Stimulated activated CD8-positive, alpha-beta memory T cell treated with anti-CD3 and anti-CD28 coated beads, Interleukin-7, amount 100 ng/mL, for 48 hours (primary cell): ENCODE measurements at places on chromosomes 6 and 20.

- no peak for DNase-seq
These were observed 37.9 kb downstream of the NEDD9 start for GRCh38 chr6:11194356-11195218.

GRCh38 chr20:35617397-35618262 lies 2.0 kb downstream of the SPAG4 start:
- peak; percentile 42 for DNase-seq

GRCh38 chr6:80967609-80968008 lies 784.9 kb downstream of the TENT5A start:
- DNase-seq, result no peak

DNA sequence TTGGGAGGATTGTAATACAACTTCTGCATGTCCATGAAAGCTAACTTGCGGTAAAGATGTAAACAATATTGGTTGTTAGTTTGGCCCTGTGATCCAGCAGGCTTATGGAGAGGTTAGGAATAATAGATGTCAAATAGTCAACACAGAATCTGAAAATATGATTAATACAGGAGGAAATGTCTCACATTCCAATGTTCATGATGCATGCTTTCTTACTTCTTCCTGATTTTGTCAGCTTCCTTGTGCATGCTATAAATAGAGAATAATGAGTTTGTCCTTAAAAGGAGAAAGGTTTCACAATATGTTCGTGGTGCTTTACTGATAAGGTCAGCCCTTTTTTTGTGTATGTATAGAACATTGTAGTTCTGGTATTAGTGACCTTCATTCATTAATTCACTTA lies 136.7 kb downstream of the MMUT start:
- DNase-seq, result no peak
